Activated T-helper 1 cell treated with anti-CD3 and anti-CD28 coated beads, Interleukin-2, amount 50 U/mL, for 16 hours (primary cell): ENCODE measurements at places on chromosomes 7 and 10.

DNA sequence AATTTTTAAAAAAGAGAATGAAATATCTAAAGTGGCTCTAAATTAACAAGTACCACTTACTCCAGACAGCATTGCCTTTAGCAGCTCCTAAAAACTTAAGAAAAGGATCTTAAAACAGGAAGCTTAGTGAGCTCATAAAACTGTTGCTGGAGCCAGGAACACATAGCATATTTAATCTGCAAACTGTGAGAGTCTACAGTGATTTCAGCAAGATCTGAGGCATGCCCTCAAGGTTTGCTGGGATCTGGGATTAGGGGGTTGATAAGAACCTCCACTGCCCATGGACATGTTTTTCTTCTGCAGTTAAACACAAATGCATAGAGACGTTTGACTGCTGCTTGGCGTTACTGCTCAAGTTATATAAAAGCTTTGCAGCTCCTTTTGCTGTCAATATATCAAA, 3.8 kb downstream of the GLI3 start:
- DNase-seq: no peak

GRCh38 chr7:125526092-125526491, 596.5 kb upstream of the POT1 start:
- no peak for DNase-seq

DNA sequence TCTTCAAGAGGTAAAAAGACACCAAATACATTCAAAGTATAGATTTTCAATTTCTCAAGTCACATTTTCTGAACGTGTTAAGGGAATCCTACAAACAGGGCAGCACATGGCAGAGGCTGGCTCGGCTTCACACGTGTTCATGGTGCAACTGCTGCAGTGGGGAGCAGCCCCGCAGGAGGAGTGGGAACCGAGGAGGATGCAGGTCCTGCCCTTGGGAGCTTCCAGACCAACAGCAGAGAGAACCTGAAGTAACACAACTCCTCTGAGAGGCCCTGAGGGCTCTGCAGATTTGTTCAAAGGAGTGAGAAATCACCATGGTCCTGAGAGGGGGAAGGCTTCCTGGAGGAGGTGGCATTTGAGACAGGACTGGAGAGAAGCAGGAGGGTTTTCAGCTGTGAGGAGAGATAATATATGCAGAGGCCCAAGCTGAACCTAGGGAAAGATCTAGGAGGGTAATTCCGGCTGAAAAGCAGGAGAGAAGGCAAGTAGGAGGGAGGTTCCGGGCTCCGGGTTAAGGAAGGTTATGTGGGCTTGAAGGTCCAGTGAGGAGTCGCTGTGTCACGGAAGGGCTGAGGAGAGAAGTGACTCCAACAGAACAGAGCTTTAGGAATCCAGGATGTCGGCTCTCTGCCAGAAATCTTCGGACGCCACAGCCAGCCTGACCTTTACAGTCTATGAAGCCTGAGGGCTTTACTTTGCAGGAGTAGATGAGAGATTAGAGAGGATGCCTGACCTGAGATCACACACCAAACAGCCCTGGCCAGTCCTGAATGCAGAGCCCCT, 77.5 kb downstream of the GPR26 start:
- DNase-seq: no peak

DNA sequence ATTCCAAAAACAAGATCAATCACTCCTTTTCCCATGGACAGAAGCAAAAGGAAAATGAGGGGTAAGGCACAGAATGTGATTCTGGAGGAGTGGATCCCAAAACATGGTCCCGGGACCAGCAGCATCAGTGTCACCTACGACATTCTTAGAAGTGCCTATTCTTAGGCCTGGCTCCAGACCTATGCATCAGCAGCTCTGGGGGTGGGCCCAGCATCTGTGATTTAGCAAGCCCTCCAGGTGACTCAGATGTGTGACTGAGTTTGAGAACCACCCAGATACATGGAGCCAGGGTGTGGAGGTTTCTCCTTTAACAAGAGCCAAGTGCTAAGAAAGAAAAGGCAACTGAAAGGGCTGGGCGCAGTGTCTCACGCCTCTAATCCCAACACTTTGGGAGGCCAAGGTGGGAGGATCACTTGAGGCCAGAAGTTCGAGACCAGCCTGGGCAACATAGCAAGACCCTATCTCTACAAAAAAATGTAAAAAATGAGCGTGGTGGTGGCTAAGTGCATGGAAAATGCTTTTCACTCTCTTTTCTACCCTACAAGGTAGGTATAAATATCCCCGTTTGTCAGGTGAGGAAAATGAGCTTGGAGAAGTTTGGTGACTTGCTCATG, 17.1 kb upstream of the ARPC1A start:
- no peak for DNase-seq

DNA sequence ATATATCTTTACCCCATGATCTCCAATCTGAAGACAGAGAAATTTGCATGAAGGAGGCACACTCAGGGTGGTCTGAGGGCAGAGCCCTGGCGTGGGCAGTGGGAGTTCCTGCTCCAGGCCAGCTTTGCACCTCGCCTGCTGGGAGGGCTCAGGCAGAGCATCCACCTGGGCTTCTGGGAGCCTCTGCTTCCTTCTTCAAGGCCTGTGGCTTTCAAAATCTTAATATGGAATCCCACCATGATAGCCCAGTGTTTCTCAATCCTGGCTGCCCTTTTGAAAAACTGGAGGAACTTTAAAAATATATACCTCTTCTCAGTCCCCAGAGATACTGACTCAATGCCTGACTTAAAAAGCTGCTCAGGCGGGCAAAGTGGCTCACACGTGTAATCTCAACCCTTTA, 36.7 kb upstream of the PSAP start:
- no peak for DNase-seq

DNA sequence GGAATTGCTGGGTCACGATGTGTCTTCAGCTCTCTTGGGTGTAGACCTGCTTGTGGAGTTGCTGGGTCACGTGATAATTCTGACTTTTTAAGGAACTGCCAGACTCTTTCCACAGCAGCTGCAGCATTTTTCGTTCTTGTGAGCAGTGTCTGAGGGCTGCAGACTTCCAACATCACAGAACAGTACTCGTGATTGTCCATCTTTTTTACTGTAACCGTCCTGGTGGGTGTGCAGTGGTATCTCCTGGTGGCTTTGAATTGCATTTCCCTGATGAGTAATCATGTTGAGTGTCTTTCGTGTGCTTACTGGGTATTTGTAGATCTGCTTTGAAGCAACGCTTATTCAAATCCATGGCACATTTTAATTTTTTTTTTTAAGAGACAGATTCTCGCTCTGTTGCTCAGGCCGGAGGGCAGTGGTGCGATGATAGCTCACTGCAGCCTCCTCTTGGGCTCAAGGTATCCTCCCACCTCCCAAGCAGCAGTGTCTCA, 22.7 kb downstream of the INPP5A start:
- no peak for DNase-seq

- no peak for DNase-seq
These were observed 110.6 kb downstream of the RAB11FIP2 start for GRCh38 chr10:117936141-117936540.

- DNase-seq: no peak
These were observed 361.8 kb upstream of the ZMIZ1 start for GRCh38 chr10:78706726-78707540.

DNA sequence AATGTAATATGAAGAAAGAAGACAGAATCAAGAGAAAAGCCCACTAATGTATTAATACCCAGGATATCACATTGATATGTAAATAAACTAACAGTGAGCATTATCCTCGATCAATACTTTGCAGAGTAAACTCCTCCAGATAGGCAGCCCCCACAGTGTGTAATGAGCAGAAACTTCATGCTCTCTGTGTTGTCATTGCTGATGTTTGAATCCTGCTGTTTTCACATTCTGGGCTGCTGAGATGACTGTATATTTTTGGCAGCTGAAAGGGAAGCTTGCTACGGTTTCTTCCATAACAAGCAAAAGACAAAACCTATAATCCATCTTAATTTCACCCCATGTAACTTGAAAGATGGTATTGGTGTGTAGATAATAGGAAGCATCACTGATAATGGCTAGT, 15.3 kb upstream of the THSD7A start:
- DNase-seq: no peak

DNA sequence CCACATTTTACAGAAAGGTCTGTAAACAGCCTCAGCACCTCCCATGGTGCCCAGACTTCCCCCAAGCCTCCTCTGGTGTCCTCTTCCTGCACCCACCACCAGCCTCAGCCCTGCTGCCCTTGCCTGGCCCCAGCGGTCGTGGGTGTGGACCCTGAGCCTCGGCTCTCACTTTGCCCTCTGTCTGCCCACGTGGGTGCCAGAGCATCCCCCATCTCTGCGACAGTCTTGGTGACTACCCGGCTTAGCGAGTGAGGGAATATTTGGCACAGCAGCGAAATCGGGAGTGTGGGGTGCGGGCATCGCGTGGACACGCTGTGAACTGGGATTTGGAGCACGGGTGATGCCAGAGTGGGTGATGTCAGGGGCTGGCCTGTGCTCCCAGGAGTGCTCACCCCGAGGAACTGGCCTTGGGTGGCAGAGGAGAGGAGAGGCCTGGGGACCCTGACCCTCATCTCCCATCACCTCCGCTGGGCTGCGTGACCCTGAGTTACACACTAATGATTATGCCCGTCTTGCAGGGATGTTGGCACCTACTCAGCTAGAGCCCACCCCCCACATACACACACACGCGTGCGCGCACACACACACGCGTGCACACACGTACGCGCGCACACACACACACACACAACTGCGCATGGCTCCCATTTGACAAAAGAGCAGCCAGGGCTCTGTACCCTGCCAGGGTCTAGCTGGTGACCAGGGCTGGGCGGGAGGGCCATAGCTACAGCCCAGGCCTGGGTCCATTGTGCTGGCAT, 8.7 kb downstream of the ELFN1 start:
- DNase-seq: no peak

GRCh38 chr10:71270301-71271220, 48.5 kb upstream of the SLC29A3 start:
- DNase-seq: no peak
